ENCODE measurements at places on chromosomes 3 and 15.

GRCh38 chr3:144437989-144438388 lies 466.4 kb downstream of the DIPK2A start:
- no peak for DNase-seq

- DNase-seq = no peak
Observed at GRCh38 chr3:45187694-45188141, 38.4 kb downstream of the TMEM158 start.

- no peak for DNase-seq
Observed at GRCh38 chr15:70443486-70444273, 319.7 kb downstream of the UACA start.

GRCh38 chr3:150084128-150084527 lies 113.4 kb upstream of the PFN2 start:
- DNase-seq = no peak

GRCh38 chr3:127546554-127546953 lies 44.0 kb downstream of the TPRA1 start:
- no peak for DNase-seq

Data from globus pallidus (tissue), 1 donor.